ENCODE measurements at places on chromosomes 2 and 18.

DNA sequence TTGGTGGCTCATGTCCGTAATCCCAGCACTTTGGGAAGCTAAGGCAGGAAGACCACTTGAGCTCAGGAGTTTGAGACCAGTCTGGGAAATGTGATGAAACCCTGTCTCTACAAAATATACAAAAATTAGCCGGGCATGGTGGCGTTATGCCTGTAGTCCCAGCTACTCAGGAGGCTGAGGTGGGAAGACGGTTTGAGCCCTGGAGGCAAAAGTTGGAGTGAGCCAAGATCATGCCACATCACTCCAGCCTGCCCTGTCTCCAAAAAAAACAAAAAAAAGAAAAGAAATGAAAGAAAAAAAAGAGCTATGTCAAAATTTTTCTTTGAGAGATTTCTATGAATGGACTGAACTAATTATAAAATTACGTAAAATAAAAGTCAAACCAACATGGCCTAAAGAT is 34.7 kb downstream of the ROCK2 start:
- DNase-seq: no peak

- no peak for DNase-seq
Observed at GRCh38 chr2:52933878-52934277, 833.7 kb upstream of the CHAC2 start.

GRCh38 chr2:28390746-28391563 is 1.7 kb upstream of the FOSL2 start:
- DNase-seq: peak; percentile 63

GRCh38 chr2:193476171-193476800 is 1281.6 kb upstream of the TMEFF2 start:
- no peak for DNase-seq

DNA sequence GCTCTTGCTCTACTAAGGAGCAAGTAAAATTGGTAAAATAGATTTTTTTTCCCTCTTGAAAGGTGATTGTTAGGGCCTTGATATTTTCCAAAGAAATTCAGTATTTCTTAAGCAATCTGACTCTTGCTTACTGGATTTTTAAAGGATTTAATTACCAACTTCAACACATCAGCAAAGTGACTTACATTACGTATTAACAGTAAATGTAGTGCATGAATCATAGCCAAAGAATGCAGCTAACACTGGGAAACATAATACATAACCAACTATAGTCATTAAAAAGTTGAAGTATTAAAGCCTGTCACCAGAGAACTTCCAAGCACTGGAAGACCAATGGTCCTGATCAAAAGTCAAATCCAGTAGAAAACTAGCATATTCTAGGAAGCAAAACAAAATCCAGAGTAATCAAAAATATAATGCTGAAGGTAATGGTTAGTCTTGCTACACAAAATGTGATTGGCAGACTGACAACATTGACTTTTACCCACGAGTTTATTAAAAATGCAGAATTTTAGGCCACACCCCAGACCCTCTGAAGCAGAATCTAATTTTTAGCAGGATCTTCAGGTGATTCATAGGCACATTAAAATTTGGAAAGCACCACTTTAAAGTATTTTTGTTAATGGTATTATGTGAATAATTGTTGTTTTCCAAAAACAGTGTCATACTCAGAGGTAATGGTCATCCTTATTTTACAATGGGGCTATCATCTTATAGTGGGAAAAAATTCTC is 31.8 kb upstream of the CAVIN2 start:
- DNase-seq: peak; percentile 80

GRCh38 chr2:42858140-42859005 is 66.0 kb upstream of the HAAO start:
- no peak for DNase-seq

- DNase-seq: no peak
Observed at GRCh38 chr18:48412339-48412929, 3.3 kb upstream of the ZBTB7C start.

- DNase-seq: no peak
Observed at GRCh38 chr2:219254590-219255201, 978 bp upstream of the TUBA4A start.

DNA sequence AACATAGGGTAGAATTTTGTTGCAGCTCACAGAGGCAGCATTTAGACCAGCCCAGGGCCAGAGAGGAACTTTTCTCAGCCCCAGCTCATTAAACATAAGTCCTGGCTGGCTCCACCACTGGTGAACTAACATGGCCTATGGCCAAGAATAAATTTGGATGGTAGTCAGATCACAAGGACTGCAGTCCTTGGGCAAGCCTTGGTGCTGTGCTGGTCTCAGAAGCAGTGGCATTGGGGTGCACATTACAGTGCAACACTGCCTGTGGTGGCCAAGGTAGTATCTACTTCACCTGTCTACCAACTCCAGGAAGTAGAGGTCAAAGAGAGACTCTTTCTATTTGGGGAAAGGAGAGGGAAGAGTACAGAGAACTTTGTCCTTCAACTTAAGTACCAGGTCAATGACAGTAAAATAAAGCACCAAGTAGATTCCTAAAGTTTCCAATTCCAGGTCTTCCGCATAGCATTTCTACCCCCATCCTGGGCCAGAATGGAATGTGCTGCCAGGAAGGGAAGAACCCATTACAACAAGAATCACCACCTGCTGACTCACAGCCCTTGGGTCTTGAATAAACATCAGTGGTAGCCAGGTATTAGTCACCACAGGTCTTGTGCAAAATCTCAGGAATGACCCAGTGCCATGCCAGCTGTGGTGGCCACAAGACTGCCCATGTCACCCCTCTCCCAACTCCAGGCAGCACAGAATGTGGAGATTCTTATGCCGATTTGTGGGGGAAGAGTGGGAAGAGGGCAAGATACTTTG is 155.4 kb upstream of the FSIP2 start:
- no peak for DNase-seq

DNA sequence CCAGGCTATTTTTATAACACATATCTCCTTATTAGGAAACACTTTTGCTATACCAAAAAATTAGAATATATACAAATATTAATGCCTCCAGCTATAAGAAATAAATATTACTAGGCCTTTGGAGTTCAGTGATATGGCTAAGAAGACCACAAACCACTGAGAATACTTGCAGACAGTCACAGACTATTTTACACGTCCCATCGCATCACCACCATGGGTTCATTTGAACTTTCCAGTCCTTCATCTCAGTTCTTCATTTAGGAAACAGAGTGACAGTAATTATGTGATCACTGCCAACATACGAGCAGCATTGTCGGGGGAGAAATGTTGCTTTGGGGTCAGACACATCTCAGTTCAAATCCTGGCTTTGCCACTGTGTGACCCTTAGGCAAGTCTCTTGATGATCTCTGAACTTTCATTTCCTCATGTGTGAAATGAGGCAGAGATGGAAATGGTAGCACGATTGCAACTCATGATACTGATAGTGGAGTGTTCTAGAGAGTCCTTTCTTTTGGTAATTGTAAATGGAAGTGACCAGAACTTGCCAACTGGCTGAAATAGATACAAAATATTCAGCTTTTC is 138.9 kb upstream of the NRP2 start:
- no peak for DNase-seq

DNA sequence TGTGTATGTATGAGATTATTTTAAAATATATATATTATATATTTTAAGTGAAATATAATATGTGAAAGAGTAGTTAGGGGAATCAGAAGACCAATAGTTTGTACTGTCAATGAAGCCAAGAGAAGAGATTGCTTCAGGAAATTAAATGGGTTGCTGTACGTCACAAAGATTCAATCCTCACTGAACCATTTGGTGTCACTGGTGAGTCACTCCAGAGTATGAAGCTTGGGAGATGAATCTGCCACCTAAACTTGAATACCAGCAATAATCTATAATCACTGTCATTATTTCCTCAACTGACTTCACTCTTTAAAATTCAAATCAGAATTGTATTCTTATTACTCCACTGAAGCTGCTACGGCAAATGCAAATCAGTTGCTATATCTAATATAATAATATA is 41.9 kb upstream of the SCN9A start:
- no peak for DNase-seq

- no peak for DNase-seq
Observed at GRCh38 chr2:199718074-199718473, 132.9 kb downstream of the FTCDNL1 start.

DNA sequence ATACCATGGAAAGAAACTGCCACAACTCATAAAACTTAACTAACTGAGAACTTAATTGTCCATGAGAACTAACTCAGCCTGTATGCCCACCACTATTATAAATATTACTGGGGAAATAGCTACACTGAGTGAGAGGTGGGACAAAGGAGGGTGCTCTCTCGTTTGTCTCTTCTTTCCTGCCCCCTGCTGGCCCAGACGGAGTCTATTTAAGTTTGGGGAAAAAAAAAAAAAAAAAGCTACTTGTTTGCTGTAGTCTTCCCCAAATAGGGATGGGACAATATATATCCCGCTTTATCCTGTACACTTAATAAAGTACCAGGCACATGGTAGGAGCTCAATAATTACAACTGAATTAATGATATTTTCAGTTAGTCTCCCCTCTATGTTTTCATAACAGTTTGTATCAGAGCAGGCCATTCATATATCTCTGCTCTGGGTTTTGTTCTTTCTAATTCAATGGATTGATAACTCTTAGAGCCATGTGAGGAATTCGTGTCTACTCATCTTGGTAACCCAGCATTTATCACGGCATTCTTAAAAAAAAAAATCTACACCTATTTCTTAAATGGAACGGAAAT is 647.6 kb upstream of the PKDCC start:
- DNase-seq: no peak

DNA sequence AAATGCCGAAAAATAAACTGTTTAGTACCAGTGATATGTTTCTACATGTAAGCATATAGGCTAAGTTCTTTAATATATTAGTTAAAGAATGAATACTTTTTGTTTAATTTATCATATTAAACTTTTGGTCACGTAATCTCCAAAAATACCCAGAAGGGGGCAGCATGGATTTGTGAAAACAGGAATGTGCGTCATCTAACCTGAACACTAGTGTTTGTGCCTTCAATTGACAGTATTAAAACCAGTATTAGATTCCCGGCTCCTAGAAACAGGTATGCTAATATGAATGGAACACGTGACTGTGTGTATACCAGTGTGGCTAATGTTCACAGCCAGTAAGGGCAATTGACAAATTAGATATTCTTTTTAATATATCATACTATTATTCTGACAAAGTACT is 51.8 kb downstream of the WDR7 start:
- no peak for DNase-seq

DNA sequence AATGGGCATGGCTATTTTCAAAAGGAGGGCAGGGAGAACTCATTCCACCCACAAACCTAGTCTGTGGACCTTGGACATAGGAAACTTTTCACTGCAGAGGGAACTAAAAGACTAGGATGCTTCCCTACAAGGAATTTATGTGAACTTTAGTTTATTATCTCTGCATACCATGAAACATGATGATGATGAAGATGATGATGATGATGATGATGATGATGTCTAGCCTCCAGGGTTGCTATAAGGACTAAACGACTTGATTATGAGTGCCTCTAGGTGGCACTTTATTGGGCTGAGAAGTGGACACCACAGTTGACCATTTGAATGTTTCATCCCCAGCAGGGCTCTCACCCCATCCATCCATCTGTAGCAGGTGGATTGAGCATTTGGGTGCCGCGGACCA is 260.0 kb upstream of the TCF4 start:
- DNase-seq: no peak

GRCh38 chr2:215019085-215019484 is 119.3 kb downstream of the ABCA12 start:
- DNase-seq: no peak

DNA sequence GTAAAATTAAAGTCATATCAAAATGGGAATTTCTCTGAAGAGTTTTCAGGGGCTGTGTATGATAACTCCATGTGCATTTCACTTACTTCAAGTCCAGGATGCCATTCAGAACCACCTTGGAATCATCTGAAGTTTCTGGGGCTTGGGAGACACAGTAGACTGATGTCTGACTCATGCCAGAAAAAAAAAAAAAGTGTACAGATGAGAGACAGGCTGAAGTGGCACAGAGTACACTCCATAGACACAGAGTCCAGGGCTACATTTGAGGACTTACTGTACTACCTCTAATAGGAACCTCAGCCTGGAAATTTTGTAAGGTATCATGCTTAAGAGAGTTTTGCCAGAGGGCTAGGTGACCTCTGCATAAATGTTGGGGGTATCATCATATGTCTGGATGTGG is 92.0 kb downstream of the SS18 start:
- no peak for DNase-seq

GRCh38 chr2:233714121-233714520 is 1.4 kb downstream of the UGT1A5 start:
- no peak for DNase-seq

DNA sequence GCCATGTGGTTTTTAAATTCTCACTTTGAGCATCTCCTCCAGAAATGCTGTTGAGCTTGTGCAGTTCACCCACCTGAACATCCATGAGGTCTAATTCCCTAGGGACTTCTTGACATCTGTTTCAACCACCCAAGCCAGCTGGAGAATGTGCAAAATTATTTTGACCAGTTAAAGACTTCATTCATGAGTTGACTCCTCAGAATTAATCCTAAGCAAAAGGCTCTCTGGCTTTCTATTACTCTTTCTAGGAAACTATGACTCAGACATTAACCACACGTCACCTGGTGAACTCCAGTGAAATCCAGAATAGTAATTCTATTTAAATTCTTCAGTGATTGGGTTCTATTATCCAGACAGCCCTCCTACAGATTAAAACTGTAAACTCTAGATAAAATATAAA is 247.5 kb downstream of the NBAS start:
- DNase-seq: no peak

DNA sequence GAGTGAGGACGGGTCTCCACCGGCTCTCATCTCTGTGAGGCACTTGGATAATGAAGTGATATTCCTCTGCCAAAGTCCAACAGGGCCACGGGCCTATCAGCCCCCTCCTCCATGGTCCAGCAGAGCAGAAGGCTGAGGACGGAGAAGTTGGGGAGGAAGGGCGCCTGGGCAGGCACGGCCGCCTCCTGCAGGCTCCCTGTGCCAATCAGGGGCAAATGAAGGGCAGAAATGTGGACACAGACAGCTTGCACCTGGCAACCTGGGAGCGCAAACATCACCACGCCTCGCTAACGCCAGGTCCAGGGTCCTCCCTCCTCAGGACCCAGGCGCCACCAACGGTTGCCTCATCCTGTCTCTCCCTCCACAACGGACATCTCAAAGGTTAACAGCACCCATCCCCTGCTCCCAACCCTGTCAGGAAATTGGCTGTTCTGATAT is 24.3 kb downstream of the SMAD7 start:
- DNase-seq: no peak

GRCh38 chr2:152421521-152422370 is 86.8 kb downstream of the FMNL2 start:
- peak; percentile 90 for DNase-seq

DNA sequence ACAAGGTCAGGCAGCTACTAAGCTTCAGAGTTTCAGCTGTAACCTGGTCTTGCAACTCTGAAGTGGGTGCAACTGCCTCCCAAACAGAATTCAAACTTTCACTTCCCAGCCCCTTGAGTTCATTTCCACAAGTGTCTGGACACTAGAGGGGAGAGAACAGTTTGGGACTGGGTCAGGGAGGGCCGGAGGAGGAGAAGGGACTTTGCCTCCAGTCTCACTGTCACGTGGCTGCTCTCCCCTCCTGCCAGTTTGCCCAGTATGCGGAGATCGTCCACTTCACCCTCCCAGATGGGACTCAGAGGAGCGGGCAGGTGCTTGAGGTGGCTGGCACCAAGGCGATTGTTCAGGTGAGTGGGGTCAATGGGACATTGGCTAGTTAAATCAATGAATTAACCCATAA is 20.6 kb upstream of the ANKRD53 start:
- DNase-seq: no peak

Data from GM04504 (cell line).